Activated naive CD4-positive, alpha-beta T cell treated with anti-CD3 and anti-CD28 coated beads for 36 hours (primary cell): ENCODE measurements at places on chromosomes 1 and 21. TPM values are rescaled to one million over a fixed set of nuclear protein-coding genes. Genes with fewer than 3 reads are reported as not detected.

The LRRC71 gene
- total RNA-seq: not detected

DNA sequence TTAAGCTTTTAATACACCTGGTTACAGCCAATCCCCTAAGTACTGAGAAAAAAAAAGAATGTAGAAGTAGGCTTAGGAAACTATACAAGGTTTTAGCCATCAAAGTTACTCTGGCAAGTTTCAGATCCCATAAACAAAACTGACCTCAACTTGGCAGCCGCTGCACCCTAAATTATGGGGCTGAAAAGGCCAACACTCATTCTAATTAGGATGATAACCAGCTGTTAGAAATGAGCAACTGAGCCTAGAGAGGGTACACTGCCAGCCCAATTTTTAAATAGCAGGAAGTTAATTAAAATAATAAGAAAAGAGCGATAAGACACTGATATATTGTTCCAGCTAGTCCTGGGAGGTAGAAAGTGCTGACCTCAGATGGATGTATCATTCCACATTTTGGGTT, 105.7 kb upstream of the VAV3 start:
- DNase-seq: no peak

GRCh38 chr1:28354121-28354520, 15.4 kb upstream of the PHACTR4 start:
- DNase-seq: no peak

The SLC45A1 gene
- 0.52 TPM for total RNA-seq

- DNase-seq: no peak
These were observed 365.5 kb upstream of the ESRRG start for GRCh38 chr1:217088521-217089284.
